ENCODE measurements at places on chromosomes 16 and 17.

GRCh38 chr17:80892019-80892855 lies 99.4 kb upstream of the CHMP6 start:
- DNase-seq: peak; percentile 52

DNA sequence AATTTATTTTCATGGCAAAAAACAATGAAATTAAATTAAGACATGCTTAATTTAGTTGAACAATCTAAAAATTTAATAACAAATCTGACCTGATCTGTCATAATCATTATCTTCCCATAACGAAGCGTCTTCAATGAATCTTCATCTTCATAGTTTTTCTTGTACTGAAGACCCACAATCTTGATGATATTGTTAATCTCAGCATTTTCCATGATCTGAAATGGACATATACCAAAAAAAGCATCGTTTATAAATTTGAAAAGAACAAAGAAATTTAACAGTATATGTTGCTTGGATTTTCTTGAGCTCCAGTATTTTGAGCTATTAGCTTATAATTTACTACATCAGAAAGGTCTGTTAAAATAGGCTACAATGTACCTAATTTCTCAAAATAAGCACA lies 10.2 kb downstream of the TOP2A start:
- no peak for DNase-seq

GRCh38 chr17:2042390-2042847 lies 597 bp downstream of the OVCA2 start:
- no peak for DNase-seq

- no peak for DNase-seq
Observed at GRCh38 chr17:42409523-42410318, 13.3 kb downstream of the CAVIN1 start.

- no peak for DNase-seq
Observed at GRCh38 chr17:17139972-17140589, 66.1 kb downstream of the PLD6 start.

DNA sequence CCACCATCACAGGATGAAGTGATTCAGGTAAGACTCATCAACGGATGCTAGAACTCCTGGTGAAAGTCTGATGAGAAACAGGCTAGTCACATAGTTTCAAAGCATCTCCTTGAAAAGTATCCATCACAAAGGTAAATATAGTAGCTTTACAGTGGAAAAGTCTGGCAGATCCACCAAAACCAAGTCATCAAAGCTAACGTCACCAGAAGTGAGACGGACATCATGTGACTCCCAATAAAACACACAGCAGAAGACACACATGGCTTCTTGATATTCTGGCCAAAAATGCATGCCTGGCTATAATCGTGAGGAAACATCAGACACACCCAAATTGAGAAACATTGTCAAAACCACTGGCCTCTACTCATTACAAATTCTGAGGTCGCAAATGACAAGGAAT lies 17.9 kb upstream of the TRPV3 start:
- no peak for DNase-seq

GRCh38 chr17:1997927-1998742 lies 27.0 kb downstream of the RTN4RL1 start:
- no peak for DNase-seq

DNA sequence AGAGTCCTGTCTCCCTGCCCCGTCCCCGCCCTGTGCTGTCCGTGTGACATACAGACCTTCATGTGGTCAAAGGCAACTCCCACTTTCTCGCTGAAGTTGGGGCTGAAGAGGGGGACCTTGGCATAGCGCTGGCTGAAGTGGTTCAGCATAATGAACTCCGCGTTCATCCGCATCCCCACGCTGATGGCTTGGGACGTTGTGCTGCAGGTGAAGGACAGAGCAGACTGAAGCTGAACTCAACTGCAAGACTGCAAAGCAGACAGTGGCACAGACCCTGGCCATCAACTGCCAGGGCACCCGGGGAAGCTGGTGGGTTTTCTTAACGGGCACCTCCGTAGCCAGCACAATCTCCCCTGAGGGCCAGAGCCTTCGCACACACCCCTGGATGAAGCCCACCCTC lies 24.2 kb downstream of the ELAC2 start:
- no peak for DNase-seq

GRCh38 chr16:78127130-78127529 lies 27.7 kb downstream of the WWOX start:
- DNase-seq: no peak

GRCh38 chr17:63267846-63268245 lies 178.3 kb downstream of the CYB561 start:
- DNase-seq: no peak

- DNase-seq: no peak
Observed at GRCh38 chr17:17275971-17276370, 5.1 kb downstream of the COPS3 start.

DNA sequence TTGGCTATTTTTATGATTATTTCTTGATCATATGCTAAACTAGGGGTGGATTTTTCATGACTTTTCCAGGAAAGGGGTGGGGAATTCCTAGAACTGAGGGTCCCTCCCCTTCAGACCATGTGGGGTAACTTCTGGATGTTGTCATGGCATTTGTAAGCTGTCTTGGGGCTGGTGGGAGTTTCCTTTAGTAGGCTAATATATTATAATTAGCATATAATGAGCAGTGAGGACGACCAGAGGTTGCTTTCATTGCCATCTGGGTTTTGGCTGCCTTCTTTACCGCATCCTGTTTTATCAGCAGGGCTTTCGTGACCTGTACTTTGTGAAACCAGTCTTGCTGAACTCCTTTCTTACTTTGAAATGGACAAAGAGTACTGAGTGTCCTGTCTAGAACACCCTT lies 40.4 kb upstream of the ABCA5 start:
- no peak for DNase-seq

All from CD4-positive, alpha-beta T cell treated with Interleukin-1 beta for 1 hour (primary cell).